ENCODE measurements at places on chromosomes 11 and 22.
A peak's percentile ranks its signal among the peaks of the same experiment; 100 is the strongest.

- DNase-seq: no peak
Observed at GRCh38 chr22:42560781-42561180, 7.0 kb downstream of the SERHL2 start.

DNA sequence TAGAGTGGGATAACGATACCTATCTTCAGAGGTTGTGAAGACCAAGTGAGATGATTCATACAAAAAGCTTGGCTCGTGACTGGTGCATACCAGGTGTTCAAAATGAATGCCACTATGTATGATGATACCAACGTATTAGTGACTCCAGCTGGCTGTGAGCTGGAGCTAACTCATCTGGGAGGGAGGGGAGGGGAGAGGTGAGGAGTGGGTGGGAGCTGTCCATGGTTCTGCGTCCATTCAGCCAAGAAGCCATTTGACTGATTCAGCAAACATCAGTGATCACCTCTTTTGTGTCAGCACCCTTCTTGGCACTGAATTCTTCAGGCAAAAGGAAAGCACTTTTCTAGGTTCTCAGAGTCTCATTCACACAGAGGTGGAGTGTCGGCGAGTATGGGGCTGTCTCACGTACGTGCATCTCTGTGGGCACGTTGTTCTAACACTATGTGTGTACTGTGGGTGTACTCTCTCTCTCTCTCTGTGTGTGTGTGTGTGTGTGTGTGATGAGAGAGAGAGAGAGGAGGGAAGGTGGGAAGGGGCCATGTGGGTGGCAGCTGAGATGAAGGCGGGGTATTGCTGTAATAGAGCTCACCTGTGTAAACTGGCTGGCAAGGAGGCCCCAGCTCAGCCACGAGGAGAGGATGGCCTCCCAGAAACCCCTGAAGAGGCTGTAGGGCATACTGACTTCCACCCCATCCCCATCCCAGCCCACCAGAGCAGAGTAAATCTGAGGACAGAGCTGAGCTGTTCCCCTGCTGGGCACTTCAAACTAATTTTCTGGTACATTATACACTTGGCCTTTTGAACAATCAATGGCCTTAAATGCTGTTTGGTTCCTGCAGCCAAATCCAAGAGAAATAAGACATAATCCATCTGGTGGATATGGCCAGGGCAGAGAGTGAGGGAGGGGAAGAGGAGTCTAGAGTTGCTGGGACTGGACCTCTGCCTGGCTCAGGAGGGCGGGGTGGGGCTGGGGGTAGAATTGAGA, 96.1 kb upstream of the THY1 start:
- DNase-seq: peak; percentile 38

GRCh38 chr22:36022162-36022561, 6.5 kb downstream of the RBFOX2 start:
- DNase-seq: no peak

DNA sequence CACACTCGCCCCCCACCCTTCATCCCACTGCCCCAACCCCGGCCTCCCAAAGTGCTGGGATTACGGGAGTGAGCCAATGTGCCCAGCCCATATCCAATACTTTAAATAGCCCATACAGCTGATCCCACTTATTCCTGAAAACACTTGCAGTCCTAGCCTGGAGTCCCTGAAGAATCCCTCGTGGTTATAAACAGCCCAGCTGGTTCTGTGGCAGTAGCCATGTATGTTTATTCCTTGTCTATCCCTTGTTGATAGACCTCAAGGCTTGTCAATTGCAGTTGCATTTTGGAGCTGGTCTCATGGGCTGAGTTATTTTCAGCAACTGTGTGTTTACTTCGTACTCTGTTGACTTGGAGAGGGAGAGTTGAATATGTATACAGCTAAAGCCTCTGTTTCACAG, 21.5 kb upstream of the PAFAH1B2 start:
- DNase-seq: no peak

All from liver (tissue), 10 donors.